Cardiac ventricle fibroblast (primary cell): ENCODE measurements at places on chromosomes 2 and 18. TPM values are rescaled to one million over a fixed set of nuclear protein-coding genes. Genes with fewer than 3 reads are reported as not detected.

Gene SLC35F5
- 43.6 and 47.8 TPM in 2 replicates for total RNA-seq

Gene TRIM43B
- total RNA-seq = not detected in 2 replicates

Gene CPO
- not detected in 2 replicates for total RNA-seq

Gene EFEMP1
- 6,372 and 7,140 TPM in 2 replicates for total RNA-seq

Gene PRSS56
- not detected in 2 replicates for total RNA-seq

Gene HAAO
- 0.64 TPM in 1 of 2 replicates, not detected in the other for total RNA-seq

Gene TGFA
- total RNA-seq = not detected in 2 replicates

Gene SLC30A3
- 0.06 and 0.10 TPM in 2 replicates for total RNA-seq

Gene GAREM2
- total RNA-seq = 4.0 and 4.2 TPM in 2 replicates

Gene CNGA3
- total RNA-seq = not detected in 2 replicates

Gene HRH4
- 0.10 TPM in 1 of 2 replicates, not detected in the other for total RNA-seq

Gene IL36B
- total RNA-seq = not detected in 2 replicates

Gene XIRP2
- not detected in 2 replicates for total RNA-seq

Gene IL36RN
- not detected in 2 replicates for total RNA-seq

Gene FSHR
- not detected in 2 replicates for total RNA-seq

Gene EGR4
- total RNA-seq = not detected in 2 replicates

Gene IL18RAP
- total RNA-seq = 0.34 TPM in 1 of 2 replicates, not detected in the other

Gene TLX2
- total RNA-seq = not detected in 2 replicates

Gene COX5B
- total RNA-seq = 299 and 311 TPM in 2 replicates

Gene SNORC
- total RNA-seq = 0.20 and 0.50 TPM in 2 replicates

Gene BAZ2B
- 16.3 and 21.5 TPM in 2 replicates for total RNA-seq

Gene SOWAHC
- total RNA-seq = 12.4 and 13.6 TPM in 2 replicates

Gene ERLEC1
- total RNA-seq = 53.9 and 60.6 TPM in 2 replicates

Gene MPP4
- total RNA-seq = 0.62 and 1.0 TPM in 2 replicates

Gene SLC14A1
- total RNA-seq = 1.0 and 4.1 TPM in 2 replicates

Gene UGT1A5
- total RNA-seq = not detected in 2 replicates

Gene CTAGE1
- total RNA-seq = not detected in 2 replicates

Gene MOCOS
- total RNA-seq = 1.2 and 2.2 TPM in 2 replicates

Gene TNS1
- total RNA-seq = 82.9 and 101 TPM in 2 replicates

Gene AOX1
- total RNA-seq = 104 and 109 TPM in 2 replicates

Gene ACADL
- not detected in 2 replicates for total RNA-seq

Gene CDH20
- 0.29 and 0.94 TPM in 2 replicates for total RNA-seq

Gene RAB11FIP5
- total RNA-seq = 32.6 and 36.6 TPM in 2 replicates

Gene FIGN
- total RNA-seq = 0.94 and 1.1 TPM in 2 replicates

Gene BCL11A
- 0.05 TPM in 1 of 2 replicates, not detected in the other for total RNA-seq

Gene B3GNT7
- total RNA-seq = 0.12 TPM in 1 of 2 replicates, not detected in the other

Gene SERPINB13
- total RNA-seq = not detected in 2 replicates

Gene FHOD3
- total RNA-seq = 0.10 TPM in 1 of 2 replicates, not detected in the other
